Renal cortical epithelial cell (primary cell): ENCODE measurements at places on chromosomes 11 and 22. TPM values are rescaled to one million over a fixed set of nuclear protein-coding genes. Genes with fewer than 3 reads are reported as not detected.

DNA sequence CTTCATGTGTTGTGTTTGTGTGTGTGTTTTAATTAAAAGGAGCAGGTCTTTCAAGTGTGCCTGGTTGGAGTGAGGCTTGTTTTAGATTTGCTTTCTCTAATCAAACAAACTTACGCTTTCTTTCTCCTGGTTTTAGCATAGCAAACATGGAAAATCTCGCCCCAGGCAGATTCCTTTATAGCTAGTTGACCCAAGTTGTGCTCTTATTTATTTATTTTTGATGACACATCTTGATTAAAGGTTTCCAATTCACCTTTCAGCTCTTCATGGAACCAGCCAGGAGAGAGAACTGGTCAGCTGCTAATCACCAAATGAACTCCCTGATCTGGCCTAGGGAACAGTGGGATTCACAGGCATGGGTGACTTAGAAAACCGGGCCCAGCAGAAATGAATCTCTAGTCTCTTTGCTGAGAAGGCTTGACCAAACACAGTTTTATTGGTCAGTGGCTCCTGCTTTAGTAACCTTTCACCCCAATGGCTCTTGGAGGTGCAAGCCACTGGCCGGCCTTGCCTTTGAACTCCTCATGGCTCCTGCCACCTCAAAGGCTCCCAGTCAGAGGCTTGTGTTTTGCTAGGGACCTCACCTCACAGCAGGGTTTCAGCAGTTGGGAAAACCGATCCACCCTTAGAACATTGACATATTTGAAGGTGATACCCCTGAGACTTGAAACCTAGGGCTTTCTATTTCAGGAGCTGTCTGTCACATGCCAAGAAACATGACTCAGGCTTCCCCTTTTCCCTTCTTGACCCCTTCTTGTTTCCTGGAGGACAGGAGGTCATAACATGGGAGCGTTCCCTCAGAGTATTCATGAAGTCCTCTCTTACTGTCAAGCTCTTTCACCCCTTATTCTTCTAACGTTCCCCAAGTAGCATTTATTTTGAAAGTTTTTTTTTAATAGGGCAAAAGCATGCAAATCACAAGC is 48.8 kb downstream of the EXT2 start:
- DNase-seq: peak; percentile 69

- no peak for DNase-seq
These were observed 102.8 kb upstream of the AKIP1 start for GRCh38 chr11:8808226-8808585.

GRCh38 chr11:2561696-2562581 is 117.1 kb downstream of the KCNQ1 start:
- no peak for DNase-seq

GRCh38 chr11:64130618-64131017 is 35.3 kb downstream of the MACROD1 start:
- DNase-seq: no peak

GRCh38 chr11:75325713-75326438 is 25.6 kb downstream of the ARRB1 start:
- DNase-seq: peak; percentile 93

GRCh38 chr11:9763301-9763700 is 99.4 kb downstream of the SWAP70 start:
- no peak for DNase-seq

- no peak for DNase-seq
These were observed 25.2 kb downstream of the GTF2H1 start for GRCh38 chr11:18347471-18348125.

- DNase-seq: no peak
These were observed 66.1 kb downstream of the FAM76B start for GRCh38 chr11:95723361-95723942.

- DNase-seq: peak; percentile 34
These were observed 5.9 kb downstream of the LMNTD2 start for GRCh38 chr11:554428-555226.

GRCh38 chr11:64870893-64871466 is 7.4 kb downstream of the EHD1 start:
- DNase-seq: no peak

DNA sequence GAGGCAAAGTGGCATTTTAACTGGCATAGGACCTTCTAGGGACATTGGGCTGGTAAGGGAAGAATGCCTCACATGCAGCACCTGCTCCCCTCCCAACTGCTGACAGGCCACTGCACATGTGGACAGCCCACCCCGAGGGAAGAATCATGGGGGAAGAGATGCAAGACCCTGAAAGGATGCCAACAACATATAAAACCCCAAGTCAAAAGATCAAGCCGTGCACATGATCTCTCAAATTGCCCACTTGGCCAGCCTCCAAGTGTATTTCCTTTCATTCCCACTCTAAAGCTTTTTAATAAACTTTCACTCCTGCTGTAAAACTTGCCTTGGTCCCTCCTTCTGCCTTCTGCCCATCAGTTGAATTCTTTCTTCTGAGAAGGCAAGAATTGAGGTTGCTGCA is 947.8 kb upstream of the CCDC90B start:
- DNase-seq: no peak

- DNase-seq: no peak
These were observed 61.5 kb downstream of the MYEOV start for GRCh38 chr11:69355346-69355940.

- no peak for DNase-seq
These were observed 605.7 kb downstream of the INSC start for GRCh38 chr11:15720460-15720859.

- DNase-seq: no peak
These were observed 15.9 kb upstream of the LRRC32 start for GRCh38 chr11:76686261-76687079.

C11orf91 gene
- not detected in 2 replicates for total RNA-seq

MOGAT2 gene
- total RNA-seq: not detected in 2 replicates

POU2AF3 gene
- not detected in 2 replicates for total RNA-seq
